CD4-positive, alpha-beta T cell treated with Interleukin-2 at 100 ng/mL for 4 hours (primary cell): ENCODE measurements at places on chromosomes 12 and 14.

GRCh38 chr12:47218191-47218654 lies 138.5 kb upstream of the AMIGO2 start:
- DNase-seq: peak; percentile 51

DNA sequence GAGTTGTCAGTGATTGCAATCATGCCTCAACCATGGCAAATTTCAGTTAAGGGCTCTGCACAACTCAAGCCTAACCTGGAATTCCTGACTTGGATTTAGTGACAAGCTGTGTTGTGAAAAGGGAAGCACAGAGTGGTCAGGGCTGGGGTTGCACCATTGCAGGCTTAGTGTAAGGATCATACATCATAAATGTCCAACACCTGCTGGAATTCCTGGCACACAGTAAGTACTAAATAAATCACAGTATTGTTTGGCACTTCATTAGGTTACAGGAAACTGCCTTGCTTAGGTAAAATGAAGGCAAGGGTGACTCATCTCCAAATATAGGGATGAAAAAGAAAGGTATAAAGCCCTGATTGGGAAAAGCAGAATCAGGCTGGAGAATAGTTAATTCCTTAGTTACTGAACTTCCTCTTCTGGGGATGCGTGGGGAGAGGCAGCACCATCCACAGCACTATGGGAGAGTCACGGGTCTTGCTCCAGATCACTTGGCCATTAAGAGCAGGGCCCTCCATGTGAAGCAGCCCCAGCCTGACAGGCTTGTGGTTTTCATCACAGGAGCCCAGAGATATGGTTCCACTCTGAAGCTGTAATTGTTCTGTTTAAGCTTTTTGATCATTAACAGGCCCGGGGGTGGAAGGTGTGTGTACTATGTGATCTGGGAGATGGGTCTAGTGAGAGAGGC lies 39.7 kb downstream of the SLC8A3 start:
- DNase-seq: no peak

DNA sequence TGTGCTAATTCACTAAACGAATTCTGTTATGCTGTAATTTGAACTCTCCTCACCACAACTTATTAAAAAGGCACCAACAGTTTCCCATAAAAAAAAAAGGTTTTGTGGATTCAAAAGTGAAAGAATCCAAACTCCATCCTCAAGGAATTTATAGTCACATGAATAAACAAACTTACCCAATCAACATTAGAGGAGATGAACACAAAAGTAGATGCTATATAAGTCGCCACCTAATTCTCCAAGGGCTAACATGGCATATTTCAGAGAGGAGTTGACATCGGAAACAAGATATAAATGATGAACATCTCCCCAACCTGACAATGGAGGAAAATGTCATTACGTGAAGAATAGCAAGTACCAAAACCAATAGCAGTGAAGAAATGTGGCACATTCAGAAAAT lies 265.5 kb upstream of the PRKD1 start:
- DNase-seq: no peak

GRCh38 chr14:77027538-77028383 lies 747 bp downstream of the IRF2BPL start:
- DNase-seq: peak; percentile 67

- no peak for DNase-seq
These were observed 215.5 kb downstream of the AACS start for GRCh38 chr12:125280482-125281377.

- no peak for DNase-seq
These were observed 2.3 kb downstream of the WNT1 start for GRCh38 chr12:48980389-48980952.

GRCh38 chr12:54683398-54683797 lies 35.2 kb upstream of the DCD start:
- no peak for DNase-seq

DNA sequence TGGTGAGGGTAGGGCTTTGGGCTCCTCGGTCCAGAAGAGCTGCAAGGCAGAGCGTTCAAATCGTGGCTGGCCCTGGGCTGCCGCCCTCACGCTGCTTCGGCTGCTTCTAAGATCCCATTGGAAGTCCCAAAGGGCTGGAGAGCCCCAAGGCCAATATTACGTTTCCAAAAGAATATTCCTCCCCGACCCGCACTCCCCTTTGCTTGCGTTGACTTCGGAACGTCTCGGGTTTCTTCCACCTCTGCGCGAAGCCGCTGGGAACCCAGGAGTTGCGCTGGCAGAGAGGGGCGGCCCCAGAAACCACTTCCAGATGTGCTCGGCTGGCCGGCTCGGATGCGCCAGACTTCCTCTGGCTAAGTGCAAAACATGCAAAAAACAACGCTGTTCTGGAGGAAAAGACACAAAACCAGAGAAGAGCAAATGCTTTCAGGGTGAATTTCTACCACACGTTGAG lies at the start of gene GLT8D2:
TSS of gene GLT8D2 (minus strand) at position 285 of the 454 bp plus-strand sequence. CDS start 30,539 bp downstream, outside the sequence.
- no peak for DNase-seq

- no peak for DNase-seq
These were observed 205.2 kb upstream of the NEDD1 start for GRCh38 chr12:96701856-96702255.

DNA sequence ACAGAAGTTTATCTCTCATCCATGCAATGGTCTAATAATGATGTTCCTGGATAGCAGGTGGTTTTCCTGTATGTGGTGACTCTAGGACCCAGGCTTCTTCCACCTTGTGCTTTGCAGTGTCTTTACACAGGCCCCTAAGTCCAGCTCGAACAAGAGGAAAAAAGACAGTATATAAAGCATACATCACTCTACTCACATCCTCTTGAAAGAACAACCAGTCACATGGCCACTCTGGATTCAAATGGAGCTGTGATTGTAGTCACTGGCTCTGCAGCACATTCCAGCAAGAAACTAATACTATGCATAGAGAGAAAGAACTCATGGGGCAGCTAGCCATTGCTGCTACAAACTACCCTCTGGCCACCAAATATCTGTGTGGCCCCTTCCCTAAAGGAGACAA lies 11.5 kb upstream of the E2F7 start:
- no peak for DNase-seq

GRCh38 chr12:4164559-4165558 lies 108.7 kb upstream of the CCND2 start:
- peak; percentile 60 for DNase-seq

DNA sequence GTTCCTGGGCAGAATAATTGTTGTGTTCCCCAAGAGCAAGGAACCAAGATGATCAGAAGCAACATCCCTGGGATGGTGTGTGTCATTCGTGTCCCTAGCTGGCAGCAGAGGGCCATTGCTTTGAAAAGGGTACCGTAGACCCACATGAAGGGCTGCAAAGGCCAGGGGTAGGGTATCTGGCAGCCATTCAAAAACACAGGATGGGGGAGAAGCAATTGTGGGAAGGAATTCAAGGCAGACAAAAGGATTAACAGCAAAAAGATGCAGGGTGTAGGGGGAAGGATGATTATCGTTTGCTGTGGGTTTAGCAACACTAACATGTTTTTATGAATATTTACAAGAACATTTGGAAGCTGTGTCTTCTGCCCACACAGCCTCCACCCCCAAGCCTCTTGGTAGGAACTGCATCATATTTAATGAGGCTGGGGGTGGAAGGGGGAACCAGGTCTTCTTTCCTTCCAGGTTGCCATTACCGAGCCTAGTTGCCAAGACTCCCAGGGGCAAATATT lies 169.0 kb upstream of the G2E3 start:
- DNase-seq: no peak

GRCh38 chr14:89720076-89720687 lies 234.3 kb downstream of the EFCAB11 start:
- DNase-seq: peak; percentile 42

DNA sequence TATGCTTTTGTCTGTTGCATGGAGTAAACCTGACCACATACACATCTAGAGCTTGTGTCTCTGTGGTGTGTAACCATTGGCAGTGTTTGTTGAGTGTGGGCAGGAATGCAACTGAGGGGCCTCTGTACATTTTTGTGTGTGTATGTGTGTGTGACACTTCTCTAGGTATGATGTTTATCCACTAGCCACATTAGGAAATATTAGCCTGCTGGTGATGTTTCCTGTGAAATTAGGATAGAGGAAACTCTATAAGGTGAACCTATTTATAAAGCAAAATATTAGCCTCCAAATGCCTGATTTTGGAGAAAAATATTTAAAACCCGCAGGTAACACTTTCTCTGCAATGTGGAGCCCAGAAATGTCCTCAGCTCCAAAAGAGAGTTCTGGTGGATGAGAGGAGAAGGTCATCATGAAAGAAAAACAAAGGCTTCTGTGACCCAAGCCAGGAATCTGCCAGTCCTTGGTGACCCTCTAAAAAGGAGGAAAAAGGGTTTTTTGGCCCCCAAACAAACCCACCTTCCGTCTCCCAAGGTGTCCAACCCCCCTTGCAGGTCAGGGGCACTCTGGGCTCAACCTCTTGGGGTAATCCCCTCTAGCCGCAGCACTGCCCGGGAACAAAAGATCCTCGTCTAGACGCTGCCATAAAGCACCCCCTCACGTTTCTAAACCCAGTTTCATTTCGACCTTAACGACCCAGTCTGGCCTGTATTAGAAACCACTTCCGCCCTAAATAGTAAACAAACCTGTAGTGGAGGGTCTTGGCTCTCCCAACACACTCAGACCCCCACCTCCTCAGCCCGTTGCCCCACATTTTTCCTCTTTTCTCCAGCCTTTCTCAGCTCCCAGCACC lies 3.1 kb upstream of the HOTAIR start:
- DNase-seq: no peak

DNA sequence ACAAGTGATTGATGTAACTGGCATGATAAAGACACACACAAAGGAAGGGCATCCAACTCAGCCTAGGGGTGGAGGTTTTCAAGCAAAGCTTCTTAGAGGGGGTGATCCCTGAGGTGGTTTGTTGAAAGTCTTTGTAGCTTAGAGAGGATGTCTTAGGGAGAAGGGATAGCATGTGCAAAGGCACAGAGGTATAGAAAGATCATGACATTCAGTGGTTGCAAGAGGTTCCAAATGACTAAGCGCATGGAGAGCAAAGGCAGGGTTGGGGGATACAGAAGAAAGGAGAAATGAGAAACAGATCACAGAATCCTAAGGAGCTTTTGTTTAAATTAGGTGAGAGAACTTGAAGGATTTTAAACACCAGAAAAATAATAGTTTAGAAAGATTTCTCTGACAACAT lies 5.2 kb upstream of the CCT2 start:
- no peak for DNase-seq

GRCh38 chr12:2008677-2009076 lies 4.4 kb upstream of the DCP1B start:
- no peak for DNase-seq

DNA sequence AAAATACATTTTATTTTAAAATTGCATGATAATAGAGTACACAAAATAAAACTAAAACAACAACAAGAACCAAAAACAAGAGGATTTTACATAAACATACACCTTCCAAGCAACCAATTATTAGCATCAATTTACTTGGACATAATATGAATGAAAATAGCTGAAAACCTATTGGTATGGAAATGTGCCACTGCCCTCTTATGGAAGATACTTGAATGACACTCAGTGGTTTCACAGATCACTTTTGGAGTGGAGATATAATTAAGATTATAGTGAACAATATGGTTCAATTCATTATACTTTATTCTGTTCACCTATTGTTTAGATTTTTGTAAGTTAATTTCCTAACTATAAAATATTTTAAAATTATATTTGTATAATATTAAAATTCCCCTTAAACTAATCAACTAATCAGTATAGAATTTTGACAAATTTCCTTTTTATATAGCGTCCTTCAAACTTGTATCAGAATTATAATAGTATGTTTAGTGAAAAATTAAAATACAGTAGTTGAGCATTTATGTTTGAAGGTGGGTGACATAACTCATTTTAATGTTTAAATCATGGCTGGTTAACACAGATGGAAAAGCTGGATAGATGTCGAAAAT lies 70.1 kb downstream of the SLC6A15 start:
- peak; percentile 12 for DNase-seq

GRCh38 chr14:67453575-67454300 lies 34.8 kb downstream of the TMEM229B start:
- DNase-seq: no peak

DNA sequence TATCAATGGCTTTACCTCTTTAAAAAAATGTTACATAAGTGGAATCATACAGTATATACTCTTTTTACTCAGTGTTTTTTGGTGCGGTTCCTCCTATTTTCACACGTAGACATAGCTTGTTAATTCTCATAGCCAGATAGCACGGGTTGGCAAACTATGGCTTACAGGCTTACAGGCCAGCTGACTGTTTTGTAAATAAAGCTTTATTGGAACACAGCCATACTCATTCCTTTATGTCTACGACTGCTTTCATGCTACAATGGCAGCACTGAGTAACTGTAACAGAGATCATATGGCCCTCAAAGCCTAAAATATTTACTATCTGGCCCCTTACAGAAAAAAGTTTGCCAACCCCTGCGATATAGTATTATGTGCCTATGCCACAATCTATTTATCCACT lies 5.8 kb upstream of the DAAM1 start:
- no peak for DNase-seq

GRCh38 chr12:65532764-65533163 lies 254.3 kb downstream of the MSRB3 start:
- no peak for DNase-seq

DNA sequence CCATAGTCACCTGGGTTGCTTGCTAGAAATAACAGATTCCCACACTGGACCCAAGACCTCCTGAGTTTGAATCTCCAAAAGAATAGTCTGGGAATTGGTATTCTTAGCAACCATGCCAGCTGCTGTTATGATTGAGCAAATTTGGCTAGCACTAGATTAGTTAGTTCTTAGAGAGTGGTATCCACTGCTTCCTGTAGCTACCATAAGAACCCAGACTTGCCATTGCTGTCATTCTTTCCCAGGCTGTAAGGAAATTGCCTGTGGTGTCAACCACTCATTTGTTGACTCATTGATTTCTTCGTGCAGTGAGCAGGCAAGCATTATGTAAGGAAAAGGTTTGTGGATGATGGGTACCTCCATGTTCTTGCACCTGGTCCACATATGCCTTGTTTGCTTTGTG lies 201.8 kb upstream of the RGS6 start:
- no peak for DNase-seq

GRCh38 chr12:54047964-54048303 lies 5.7 kb upstream of the HOXC4 start:
- no peak for DNase-seq

- no peak for DNase-seq
These were observed 191.2 kb upstream of the LMNTD1 start for GRCh38 chr12:25744313-25744712.

GRCh38 chr12:67677166-67677565 lies 28.6 kb downstream of the DYRK2 start:
- DNase-seq: no peak

DNA sequence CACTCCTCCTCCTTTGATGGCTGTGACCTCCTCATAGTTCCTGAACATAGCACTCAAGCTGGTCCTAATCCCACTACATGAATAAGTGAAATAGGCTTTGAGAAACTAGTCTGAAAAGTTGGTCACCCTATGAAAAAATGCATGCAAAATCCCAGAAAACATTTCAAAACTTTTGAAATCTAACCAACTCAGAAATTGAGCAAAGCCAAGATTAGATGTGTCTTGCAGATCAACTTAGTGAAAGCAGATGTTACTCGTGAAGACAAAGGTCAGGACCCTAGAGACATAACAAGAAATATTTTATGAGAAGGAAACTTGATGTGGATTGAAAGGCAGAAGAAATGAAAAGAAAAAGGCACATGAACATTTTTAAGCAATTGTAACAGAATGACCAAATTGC lies 63.3 kb downstream of the TSHR start:
- no peak for DNase-seq
